ENCODE measurements at places on chromosomes 13 and 19.

GRCh38 chr19:48969276-48970138 lies 4.4 kb downstream of the FTL start:
- no peak for DNase-seq

GRCh38 chr13:80604098-80604497 lies 263.2 kb upstream of the SPRY2 start:
- DNase-seq, result peak; percentile 34

GRCh38 chr19:49847731-49848696 lies 2.9 kb upstream of the PTOV1 start:
- DNase-seq, result no peak

DNA sequence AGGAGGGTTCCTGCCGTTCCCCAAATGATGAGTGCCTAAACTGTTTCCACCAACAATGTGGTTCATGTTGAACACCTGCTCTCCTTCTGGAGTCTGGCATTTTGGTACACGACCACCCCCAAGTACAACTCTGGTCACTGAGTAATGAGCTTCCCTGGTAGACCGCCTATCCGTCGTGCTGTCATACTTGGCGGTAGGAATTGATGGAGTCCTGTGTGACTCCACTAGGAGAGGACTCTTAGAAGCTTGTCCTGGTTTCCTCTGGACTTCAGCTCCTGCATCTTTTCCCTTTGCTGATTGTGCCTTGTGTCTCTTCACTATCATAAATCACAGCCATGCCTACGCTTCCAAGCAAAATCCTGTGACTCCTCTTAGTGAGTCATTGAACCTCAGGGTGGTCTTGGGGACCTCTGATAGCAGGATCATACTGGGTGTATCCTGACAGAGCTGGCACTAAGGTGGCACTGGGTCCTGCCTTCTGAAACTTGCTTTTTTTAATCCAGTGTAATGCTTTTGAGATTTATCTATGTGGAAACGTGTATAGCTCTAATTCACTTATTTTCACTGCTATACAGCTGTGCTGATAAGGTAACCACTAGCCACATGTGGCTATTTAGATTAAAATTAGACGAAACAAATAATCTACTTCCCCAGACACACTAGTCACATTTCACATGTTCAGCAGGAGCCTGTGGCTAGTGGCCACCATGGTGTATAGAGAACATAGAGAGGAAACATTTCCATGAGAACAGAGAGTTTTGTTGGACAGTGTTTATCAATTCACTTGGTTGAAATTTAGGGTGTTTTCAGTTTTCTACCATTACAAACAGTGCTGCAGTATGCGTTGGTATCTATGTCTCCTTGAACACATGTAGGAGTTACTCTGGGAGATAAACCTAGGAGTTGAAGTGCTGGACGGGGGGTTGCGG lies 6.1 kb upstream of the ASF1B start:
- DNase-seq, result no peak

DNA sequence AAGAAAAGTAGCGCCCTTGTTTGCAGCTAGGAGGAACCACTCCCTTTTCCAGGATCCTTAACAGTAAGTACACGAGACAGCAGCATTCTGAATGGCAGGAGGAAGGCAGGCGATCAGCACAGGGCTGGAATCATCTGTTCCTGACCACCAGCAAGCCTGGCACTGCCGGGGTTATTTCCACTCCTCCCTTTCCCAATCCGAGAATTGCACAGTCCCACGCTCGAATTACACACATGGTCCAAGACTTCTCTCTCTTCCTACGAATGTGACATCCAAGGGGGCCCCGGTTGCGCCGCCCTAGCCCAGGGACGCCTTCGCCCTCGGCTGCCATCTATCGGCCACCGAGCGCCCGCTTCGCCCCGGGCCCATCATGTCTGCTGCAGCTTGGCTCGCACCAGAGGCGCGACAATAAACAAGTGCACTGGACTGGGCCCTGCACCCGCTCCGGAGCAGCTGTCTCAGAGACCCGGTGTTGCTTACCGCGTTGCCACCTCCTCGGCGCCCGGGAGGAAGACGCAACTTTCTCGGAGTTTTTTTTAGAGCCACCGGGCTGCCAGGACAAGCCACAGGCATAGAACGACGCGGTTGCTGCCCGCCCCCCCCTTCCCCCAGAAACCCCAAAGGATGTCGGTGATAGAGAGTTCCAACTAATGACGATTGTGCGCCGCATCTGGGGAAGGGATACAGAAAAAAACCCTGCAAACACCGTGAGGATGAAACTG lies at the start of gene SLITRK5:
SLITRK5 (plus strand) TSS at position 341 of the 722 bp plus-strand sequence. CDS start 4,018 bp downstream, outside the sequence.
- peak; percentile 91 for DNase-seq

- no peak for DNase-seq
These were observed 7.1 kb downstream of the DGKH start for GRCh38 chr13:42055500-42056085.

DNA sequence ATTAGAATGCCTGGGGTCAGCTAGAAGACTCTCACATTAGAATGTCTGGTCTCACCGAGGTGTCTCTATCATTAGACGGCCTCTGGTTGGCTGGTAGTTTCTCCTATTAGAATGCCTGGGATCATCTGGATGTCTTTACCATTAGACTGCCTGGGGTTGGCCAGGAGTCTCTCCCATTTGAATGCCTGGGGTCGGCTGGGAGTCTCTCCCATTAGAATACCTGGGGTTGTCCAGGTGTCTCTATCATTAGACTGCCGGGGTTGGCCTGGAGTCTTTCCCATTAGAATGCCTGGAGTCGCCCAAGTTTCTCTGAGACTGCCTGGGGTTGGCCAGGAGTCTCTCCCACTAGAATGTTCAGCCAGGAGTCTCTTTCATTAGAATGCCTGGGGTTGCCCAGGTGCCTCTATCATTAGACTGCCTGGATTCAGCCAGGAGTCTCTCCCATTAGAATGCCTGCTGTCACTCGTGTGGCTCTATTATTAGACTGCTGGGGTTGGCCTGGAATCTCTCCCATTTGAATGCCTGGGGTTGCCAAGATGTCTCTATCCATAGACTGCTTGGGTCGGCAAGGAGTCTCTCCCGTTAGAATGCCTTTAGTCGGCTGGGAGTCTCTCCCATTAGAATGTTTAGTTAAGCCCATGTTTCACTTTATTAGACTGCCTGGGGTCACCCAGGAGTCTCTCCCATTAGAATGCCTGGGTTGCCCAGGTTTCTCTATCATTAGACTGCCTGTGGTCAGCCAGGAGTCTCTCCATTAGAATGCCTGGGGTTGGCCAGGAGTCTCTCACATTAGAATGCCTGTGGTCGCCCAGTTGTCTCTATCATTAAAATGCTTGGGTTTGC lies 1467.8 kb downstream of the UQCRFS1 start:
- DNase-seq, result no peak

DNA sequence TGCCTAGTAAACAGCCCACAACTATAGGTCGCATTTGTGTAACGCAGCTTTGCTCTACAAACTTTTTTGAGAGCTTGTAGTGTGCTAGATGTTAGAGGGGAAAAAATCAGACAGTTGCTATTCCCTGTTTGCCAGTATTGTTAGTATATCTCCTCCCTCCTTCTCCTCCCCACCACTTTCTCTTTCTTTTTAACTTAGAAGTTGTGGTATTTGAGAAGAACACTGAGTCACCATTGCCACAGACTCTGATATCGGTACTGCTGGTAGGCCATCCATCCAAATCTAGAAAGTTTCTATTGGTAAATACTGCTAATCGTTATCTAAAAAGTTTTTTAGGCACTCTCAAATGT lies 666 bp downstream of the POMP start:
- no peak for DNase-seq
